ENCODE measurements at places on chromosomes 13 and 19.

DNA sequence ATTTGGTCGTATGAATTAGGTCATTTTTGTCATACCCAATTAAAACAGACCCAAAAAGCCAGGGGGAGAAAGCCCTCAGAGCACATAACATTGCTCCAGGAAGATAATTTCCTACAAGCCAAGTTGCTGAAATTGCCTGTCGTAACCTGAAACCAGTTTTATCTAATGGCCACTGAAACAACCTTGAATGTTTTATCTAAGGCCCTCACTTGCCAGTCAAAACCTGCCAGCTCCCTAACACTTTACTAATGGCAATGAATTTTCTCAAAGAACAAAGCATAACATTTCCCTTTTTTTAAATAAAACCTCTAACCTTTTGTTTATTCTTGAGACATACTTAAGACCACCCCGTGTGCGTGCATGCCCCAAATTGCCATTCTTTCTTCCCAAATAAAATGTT lies 496.2 kb upstream of the KLHL1 start:
- no peak for DNase-seq

- no peak for DNase-seq
Measured at GRCh38 chr13:23129331-23129730, 51.4 kb upstream of the SGCG start.

DNA sequence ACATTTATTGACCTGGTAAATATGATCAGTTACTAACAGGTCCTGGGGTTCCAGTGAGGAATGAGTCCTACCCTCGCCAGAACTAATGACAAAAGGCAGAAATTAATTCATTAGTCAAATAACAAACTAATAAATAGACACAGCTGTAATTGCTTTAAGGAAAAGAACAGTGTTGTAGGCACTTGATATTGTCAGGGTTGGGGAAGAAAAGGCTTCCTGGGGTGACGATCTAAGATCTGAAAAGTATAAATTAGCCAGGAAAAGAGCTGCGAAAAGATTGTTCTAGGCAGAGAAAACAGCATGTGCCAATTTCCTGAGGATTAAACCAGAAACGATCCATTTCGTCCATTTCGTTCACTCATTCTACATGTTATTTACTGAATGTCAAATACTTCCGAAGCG lies 670 bp upstream of the CHAF1A start:
- DNase-seq: no peak

- DNase-seq: no peak
Measured at GRCh38 chr19:18523841-18524240, 2.0 kb upstream of the ELL start.

DNA sequence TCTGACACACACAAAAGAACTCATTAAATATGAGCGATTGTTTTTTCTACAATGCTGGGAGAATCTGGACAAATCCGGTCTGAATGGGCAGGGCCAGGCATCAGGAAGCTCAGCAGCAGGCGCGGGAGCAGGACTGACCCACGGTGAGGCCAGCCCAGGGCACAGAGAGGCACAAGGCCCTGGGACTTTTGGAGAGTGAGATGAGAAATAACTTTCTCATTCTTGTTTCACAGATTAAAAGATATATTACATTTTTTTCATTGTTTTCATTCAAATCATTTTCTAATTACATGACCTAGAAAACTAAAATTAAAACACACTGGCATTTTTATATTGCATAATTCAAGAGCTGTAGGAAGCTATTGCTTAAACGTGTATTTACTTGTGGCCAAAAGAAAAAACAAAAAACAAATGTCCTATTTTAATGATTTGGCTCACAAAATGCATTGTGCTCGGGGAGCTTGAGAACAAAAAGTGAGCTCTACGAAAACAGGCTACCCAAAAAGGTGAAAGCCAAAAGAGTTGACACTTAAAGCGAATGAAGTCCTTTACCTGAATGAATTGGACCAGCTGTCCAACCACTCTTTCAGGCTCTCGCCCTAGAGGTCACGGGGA lies 133.1 kb downstream of the TNFRSF19 start:
- no peak for DNase-seq

DNA sequence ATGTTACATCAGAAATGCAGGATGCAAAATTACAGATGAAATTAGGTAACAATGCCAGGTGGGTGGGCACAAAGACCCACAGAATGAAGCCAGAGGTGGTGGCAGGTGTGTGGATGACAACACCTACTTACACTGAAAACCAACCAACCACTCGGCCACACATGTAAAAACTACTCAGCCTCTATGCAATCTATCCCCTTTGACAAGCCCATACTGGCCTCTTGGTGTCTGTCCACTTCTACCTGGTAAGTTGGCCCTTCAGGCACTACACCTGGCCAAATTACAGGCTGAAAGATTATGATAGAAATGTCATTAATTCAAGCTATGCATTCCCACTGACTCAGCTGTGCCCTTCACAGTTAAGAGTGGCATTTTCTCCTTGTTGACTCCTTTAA lies 50.0 kb downstream of the BRD4 start:
- DNase-seq: no peak

DNA sequence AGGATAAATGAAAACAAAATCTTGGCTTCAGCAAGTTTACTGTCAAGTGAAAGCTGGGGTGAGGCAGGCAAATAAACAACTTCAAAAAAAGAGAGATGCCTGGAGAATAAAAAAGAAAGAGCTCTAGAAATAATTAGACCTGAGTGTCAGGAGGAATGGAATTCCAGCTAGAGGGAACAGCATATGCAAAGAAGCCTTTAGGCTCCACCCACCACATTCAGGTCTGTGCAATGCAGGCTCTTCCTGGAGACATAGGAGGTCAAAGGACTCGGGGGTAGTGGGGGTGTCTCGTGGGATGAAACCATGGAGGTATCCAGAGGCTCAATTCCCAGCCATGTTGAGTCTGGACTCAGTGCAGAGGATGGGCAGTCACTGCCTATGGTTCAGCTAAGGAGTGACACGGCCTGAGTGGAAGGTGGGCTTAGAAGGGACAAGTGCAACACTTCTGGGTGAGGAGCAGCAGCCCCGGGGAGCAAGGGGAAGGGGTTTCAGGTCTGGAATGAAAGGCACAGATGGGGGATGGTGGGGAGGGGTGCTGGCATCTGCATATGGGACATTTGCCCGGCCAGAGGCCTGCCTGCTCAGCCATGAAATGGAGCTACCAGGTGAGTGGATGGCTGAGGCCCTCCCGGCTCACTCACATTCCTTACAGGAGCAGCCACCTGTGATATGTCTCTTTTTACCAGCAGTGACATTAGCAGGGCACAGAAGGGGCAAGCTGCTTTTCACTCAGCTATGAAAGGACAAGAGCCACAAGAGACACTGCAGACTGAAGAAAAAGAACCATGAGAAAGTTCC lies 12.3 kb downstream of the LATS2 start:
- no peak for DNase-seq

DNA sequence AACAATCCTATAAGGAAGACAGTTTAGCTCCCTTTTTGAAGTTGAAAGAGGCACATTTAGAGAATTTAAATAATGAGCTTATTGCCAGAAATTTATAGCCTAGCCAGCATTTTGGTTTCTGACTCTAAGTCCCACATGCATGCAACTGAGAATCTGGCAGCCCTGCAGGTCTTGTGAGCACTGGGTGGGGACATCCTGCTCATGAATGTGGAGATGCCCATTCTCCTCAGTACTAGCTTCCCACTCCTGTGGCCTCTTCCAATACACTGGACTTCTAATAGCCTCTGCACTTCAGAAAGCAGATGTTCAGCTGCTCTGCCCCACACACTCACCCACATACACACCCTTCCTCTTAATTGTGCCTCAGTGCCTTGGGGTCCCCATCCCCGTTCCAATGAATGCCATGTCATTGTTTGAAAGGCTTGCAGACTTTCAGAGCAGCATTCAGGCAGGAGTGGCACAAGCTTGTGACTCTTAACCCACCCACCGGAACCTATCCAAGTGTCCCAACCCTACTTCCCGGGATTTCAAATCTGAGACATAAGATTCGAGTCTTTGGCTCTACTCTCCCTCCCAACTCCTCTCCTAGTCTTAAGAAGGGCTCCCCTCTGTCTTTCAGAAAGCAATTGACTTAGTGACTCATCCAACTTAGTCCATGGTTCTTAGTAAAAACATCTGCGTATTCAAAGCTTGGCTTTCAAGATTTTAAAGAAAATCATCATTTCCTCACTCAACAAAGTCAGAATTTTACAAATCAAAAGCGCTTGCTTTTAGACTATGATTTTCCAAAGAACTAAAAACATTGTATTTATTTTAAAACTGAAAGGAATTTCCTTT lies 80.0 kb upstream of the FREM2 start:
- DNase-seq: no peak

GRCh38 chr13:27659145-27659865 lies 37.6 kb downstream of the POLR1D start:
- DNase-seq: no peak

All from amygdala (tissue), 56 donors.